ENCODE measurements at places on chromosomes 7 and 10. TPM values are rescaled to one million over a fixed set of nuclear protein-coding genes. Genes with fewer than 3 reads are reported as not detected.
A peak's percentile ranks its signal among the peaks of the same experiment; 100 is the strongest.

The TACR2 gene
- total RNA-seq, result 0.28 TPM

The VAX1 gene
- not detected for total RNA-seq

The PNLIP gene
- total RNA-seq, result 10,599 TPM

The ITPRID1 gene
- total RNA-seq, result 0.05 TPM

The MMD2 gene
- not detected for total RNA-seq

The TMEM26 gene
- total RNA-seq, result 0.24 TPM

The RARRES2 gene
- total RNA-seq, result 192 TPM

The EEPD1 gene
- total RNA-seq, result 13.0 TPM

DNA sequence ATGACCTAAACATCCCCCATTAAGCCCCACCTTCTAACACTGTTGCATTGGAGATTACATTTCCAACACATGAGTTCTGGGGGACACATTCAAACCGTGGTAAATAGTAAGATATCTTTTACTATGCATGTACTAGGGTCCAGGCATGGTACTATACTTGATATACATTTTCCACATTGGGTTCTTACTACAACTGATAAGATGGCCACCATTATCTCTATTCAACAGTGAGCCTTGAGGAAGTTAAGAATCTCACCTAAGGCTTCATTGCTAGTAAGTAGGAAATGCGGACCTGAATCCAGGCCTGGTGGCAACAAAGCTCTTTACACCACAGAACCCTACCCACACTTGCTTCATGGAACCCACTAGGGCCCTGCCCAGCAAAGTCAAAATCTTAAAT, 5.7 kb downstream of the PANK1 start:
- no peaks in the 10 kb centered on the region for H3K4me1 ChIP-seq
- H3K27ac ChIP-seq, result no peak overlapping the region

GRCh38 chr10:113890769-113891168, 36.3 kb downstream of the NHLRC2 start:
- H3K27me3 ChIP-seq, result no peaks in the 10 kb centered on the region
- no peak for DNase-seq
- H3K4me1 ChIP-seq, result peaks cover 10% of the 10 kb centered on the region
- no peak overlapping the region for H3K27ac ChIP-seq

DNA sequence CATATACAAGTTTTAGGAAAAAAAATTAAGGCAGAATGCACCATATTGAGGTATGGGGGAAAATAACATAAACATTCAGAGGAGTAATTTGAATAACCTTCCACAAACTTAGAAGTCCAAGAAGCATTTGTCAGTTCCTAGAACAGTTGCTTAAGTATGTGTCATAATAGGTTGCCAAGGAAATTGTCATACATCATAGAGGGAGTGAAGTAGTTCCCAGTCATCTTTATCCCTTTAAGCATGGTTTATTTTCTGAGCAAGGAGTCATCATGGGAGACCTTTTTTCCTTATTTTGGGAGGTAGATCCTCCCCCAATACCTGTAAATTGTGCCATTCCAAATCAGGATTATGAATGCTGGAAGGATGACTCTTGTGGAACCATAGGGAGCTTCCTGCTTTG, at the start of gene SSMEM1:
SSMEM1 (plus strand) TSS at position 219 of the 400 bp plus-strand sequence; CDS start at position 270, 51 bp downstream.
- H3K4me1 ChIP-seq, result no peaks in the 10 kb centered on the region
- H3K4me3 ChIP-seq, result no peak within 1 kb of the TSS
- H3K27ac ChIP-seq, result no peak within 1 kb of the TSS
- H3K36me3 ChIP-seq, result no peaks in the 10 kb centered on the region
- no peak for DNase-seq

DNA sequence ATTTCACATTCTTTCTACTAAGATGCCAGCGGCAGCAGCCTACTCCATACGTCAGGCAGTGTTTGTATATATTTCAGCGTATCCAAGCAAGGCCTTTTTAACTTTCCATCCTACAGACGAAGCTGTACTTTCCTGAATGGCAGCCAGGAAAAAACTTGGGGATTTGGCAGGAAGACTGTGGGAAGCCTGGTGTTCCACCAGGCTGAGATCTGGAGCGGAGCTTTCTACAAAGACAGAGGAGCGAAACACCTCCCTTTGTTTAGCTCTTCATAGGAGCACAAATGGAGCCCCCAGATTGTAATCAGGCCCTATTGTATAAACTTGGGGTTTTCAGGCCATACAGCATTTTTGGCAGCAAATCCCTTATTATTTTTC, 143.8 kb downstream of the TES start:
- H3K36me3 ChIP-seq, result no peaks in the 10 kb centered on the region
- no peaks in the 10 kb centered on the region for H3K27me3 ChIP-seq
- peak overlapping the region; percentile 57 for H3K27ac ChIP-seq
- DNase-seq, result peak; percentile 25

DNA sequence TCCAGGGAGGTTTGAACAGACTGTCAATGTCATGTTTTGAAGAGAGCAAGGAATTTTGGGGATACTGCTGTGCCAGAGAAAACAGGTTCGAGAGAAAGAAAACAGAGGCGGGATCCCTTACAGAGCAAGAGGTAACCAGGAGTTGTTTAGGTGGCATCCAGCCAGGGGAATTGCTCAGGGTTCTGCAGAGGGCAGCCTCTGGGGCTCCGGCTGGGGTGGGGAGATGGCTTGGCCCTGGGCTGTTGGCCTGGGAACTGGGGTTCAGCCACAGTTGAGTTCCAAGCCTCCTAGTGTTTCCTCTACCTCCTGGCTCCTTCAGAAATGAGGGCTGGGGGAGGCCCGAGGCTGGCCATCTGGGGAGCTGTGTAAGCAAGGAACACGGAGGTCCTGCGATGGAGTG, 68.0 kb downstream of the CAMK1D start:
- H3K4me1 ChIP-seq, result peaks cover 20% of the 10 kb centered on the region
- no peak overlapping the region for H3K4me3 ChIP-seq
- no peak for DNase-seq
- no peaks in the 10 kb centered on the region for H3K36me3 ChIP-seq
- no peak overlapping the region for H3K27ac ChIP-seq

- no peak for DNase-seq
- no peaks in the 10 kb centered on the region for H3K36me3 ChIP-seq
- H3K27me3 ChIP-seq, result no peaks in the 10 kb centered on the region
- H3K27ac ChIP-seq, result no peak overlapping the region
- H3K4me1 ChIP-seq, result peaks cover 26% of the 10 kb centered on the region
Observed at GRCh38 chr10:72264536-72264935, 9.2 kb upstream of the DDIT4 start.

DNA sequence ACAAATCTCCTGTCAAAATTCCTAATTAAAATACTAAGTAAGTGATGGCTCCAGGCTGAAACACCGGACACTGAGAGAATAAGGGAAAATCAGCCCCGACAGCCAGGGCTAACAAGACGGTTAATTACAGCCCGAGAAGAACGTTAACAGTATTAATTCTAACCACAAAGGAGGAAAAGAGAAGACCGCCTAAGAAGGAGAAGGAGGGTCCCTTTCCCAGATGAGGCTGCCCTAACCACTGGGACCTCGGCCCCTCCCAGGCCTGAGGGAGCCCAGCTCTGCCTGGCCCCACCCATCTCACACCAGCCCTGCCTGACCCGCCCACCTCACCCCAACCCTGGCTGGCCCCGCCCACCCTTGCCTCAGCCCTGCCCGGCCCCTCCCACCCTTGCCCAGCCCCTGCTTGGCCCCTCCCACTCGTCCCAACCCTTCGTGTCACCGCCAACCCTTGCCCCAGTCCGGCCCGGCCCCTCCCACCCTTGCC, 51.3 kb downstream of the PWWP2B start:
- peaks cover 27% of the 10 kb centered on the region for H3K4me1 ChIP-seq
- no peak overlapping the region for H3K4me3 ChIP-seq
- H3K27me3 ChIP-seq, result no peaks in the 10 kb centered on the region
- H3K27ac ChIP-seq, result peak overlapping the region; percentile 79
- peak; percentile 81 for DNase-seq
- H3K36me3 ChIP-seq, result no peaks in the 10 kb centered on the region

DNA sequence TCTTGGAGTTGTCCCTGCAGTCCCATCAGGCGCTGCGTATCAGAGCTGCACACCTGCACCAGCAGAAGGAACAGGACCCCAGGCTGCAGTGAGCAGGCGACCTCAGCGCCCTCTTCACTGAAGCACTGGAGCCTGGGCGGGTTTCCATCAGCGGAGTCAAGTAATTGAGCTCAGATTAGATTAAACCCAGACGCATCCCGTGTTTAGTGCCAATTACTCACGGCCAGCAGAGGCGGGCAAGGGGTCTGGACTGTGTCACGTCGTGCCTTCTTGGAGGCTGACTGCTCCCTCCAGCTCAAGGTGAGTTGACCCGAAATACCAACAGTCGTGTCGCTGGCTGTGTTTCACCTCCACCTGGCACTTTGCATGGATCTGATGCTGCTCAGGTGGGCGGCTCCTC, 123.6 kb downstream of the CXCL12 start:
- no peaks in the 10 kb centered on the region for H3K27me3 ChIP-seq
- H3K36me3 ChIP-seq, result no peaks in the 10 kb centered on the region
- no peak overlapping the region for H3K4me3 ChIP-seq
- no peak overlapping the region for H3K27ac ChIP-seq
- no peak for DNase-seq

DNA sequence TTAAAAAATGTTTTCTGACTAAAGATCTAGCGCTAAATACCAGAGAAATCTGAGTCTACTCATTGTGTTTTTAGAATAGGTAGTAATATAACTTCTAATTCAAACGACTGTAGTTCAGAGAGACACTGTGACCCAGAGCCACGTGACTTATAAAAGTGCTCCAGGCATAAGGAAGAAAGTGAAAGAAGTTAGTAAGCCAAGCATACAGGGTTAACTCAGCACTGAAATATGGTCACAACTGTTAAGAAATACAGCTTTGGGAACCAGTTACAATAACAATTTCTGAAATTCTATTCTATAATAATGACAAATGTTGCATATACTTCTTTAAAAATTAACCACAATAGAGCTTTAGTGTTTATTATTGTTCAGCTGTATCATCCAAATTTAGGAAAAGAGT, 119.1 kb downstream of the TFEC start:
- DNase-seq, result no peak
- no peak overlapping the region for H3K27ac ChIP-seq
- no peak overlapping the region for H3K4me3 ChIP-seq
- H3K27me3 ChIP-seq, result no peaks in the 10 kb centered on the region
- H3K4me1 ChIP-seq, result no peaks in the 10 kb centered on the region

DNA sequence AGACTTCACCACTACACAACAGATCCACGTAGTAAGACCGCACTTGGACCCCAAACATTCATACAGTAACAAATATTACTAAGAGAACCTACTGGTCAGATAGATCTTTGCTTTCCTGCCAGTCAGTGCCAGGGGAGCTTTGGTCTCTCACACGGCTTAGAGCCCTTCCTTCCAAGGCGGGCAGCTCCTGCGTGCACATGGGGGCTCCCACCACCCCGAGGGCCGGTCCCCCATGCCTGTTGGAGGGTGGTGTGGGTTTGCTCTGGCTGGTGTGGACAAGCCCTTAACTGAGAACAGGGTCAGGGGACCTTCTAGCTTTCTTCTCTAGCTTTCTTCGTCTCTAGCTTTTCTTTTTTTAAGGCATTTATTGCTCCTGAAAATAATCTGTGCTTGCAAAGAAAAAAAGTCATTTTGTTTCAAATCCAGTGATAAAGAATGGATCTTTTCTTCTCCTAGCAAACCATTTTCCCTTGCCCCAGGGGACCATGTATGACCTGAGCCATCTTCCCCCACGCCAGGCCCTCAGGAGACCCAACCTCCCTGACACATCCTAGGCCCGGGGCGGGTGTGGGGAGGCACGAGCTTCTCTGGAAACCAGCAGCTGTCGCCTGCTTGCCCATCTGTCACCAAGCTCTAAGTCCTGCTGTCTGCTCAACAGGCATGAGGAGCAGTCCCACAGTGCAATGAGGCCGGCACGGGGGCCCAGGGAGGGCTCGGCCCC, 591.1 kb downstream of the PTPRN2 start:
- DNase-seq, result no peak
- H3K27ac ChIP-seq, result no peak overlapping the region
- H3K36me3 ChIP-seq, result no peaks in the 10 kb centered on the region
- no peak overlapping the region for H3K4me3 ChIP-seq
- no peaks in the 10 kb centered on the region for H3K27me3 ChIP-seq

Data from pancreas (tissue), 10 donors.